Tongue (tissue), 3 donors: ENCODE measurements at places on chromosomes 7 and 10. TPM values are rescaled to one million over a fixed set of nuclear protein-coding genes. Genes with fewer than 3 reads are reported as not detected.

The SAMD9 gene
- 10.9 TPM for total RNA-seq

The C10orf53 gene
- total RNA-seq: not detected

The ACHE gene
- 112 TPM for total RNA-seq

The MCM10 gene
- 4.2 TPM for total RNA-seq

The CLDN4 gene
- 24.3 TPM for total RNA-seq

The OR2A12 gene
- not detected for total RNA-seq

The KAZALD1 gene
- total RNA-seq: 20.5 TPM

The PAPSS2 gene
- total RNA-seq: 19.8 TPM

The LAMB1 gene
- total RNA-seq: 335 TPM

The GDF2 gene
- not detected for total RNA-seq

The EXOC4 gene
- 140 TPM for total RNA-seq

The SKAP2 gene
- total RNA-seq: 2.2 TPM

The C10orf105 gene
- total RNA-seq: 0.10 TPM

The CTTNBP2 gene
- total RNA-seq: 13.1 TPM

The AGBL3 gene
- total RNA-seq: 0.62 TPM

The ERVW-1 gene
- total RNA-seq: not detected

The ZMIZ1 gene
- total RNA-seq: 31.6 TPM

The SLIT1 gene
- 0.72 TPM for total RNA-seq

The CACNB2 gene
- 3.3 TPM for total RNA-seq
